ENCODE measurements at places on chromosomes 6 and 20.

DNA sequence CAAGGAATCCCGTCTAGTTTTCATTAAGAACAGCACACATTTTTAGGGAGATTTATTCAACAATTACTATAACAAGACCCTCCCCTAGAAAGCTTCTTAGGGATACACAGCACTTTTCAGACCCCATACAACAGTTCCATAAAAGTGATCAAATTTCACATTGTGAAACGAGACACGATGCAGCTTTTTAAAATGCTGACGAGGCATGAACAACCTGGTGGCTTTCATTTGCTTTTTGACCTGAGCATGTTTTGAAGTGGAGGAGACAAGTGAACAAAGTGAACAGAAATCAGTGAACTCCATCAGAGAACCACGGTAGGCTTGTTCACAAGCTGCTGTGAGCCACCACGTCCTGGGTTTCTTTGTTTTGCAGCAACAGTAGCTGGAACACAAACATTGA, 112.2 kb downstream of the PCSK2 start:
- no peak for DNase-seq

GRCh38 chr6:87122477-87122876, 27.6 kb upstream of the CGA start:
- DNase-seq: no peak

- DNase-seq: no peak
Measured at GRCh38 chr20:34001378-34001777, 7.7 kb downstream of the RALY start.

DNA sequence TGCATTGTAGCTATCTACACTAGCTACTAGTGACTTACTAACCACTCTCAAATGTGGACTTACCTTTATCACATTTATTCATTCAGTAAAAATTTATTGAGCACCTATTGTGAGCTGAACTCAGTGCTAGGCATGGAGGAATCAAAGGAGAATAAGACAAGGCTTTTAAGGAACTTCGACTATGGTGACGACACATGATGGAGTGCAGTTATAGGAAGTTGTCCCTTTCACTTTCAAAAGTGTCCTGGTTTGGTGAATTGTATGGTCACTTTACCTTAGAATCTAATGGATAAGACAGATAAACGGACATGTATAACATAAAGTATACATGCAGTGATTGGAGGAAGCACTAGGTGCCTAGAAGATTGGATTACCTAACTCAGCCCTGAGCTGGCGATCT, 4.3 kb downstream of the AKAP7 start:
- no peak for DNase-seq

DNA sequence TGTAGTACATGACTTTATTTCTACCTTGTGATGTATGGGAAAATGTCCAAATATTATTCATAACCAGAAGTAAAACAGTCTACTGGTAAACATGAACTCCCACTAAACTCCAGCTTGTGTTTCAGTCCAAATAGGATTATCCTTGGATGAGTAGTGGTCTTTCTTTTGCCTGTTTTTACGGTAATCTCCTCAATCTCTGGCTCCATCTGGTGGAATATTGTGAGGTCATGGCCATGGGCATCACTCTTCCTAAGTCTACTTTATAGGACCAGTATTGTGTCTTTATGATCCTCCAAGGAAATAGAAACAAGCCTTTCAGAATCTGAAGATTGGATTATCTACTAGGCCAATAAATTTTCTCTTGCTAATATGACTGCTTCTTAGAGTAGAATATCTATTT, 505.0 kb downstream of the BMP2 start:
- no peak for DNase-seq

DNA sequence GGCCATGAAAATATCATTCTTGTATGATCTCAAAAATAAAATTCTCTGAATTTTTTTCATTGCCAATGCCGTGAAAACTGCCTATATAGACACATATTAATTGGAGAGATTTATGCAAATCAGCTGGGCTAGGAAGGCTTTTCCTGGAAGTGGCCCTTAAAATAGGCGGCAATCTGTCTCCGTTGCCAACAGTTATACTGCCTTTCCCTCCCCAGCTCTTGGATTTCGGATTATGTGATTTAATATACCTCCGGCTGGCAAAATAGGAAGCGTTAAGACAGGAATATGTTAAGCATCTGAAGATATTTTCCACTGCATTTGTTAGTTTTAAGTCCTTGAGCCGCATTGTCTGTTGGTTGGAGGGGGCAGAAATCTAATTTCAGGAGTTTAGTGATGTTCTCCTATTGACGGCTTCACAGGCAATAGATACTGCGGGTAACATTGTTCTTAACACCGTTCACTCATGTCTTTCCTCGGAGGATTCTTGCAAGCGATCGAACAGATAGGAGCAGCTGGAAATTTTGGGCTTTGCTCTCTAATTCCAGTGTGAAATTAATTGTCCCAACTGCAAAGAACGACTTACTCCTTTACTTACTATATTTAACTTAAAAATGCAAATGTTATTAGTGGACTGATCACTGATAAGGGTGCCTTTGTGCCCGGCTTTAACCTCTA, 113.3 kb downstream of the LINC00237 start:
- DNase-seq: no peak

GRCh38 chr6:40523505-40524172, 63.5 kb downstream of the LRFN2 start:
- DNase-seq: no peak

- no peak for DNase-seq
Measured at GRCh38 chr6:36890112-36890663, 4.4 kb downstream of the C6orf89 start.

- no peak for DNase-seq
Measured at GRCh38 chr20:4068708-4069107, 53.4 kb upstream of the RNF24 start.

DNA sequence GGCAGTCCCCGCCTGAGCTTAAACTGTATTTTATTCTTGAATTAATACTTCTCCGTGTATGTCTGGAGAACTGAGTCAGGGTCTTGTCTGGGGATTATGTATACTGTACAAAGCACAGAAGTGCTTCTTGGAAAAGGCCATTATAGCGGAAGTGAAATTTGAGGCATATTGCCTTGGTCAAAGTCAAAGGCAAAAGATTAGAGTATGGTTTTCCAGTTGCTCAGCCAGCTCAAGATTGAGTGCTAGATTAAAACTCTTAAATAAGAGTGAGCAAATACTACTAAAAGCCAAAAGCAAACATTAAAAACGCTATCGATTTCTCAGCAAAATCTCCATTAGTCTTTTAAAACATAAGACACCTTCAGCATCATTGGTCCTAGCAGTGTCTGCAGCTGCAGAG, 207.7 kb upstream of the MAN1A1 start:
- no peak for DNase-seq

GRCh38 chr20:5949943-5950270, 426 bp downstream of the TRMT6 start:
- DNase-seq: no peak

Measured in stimulated activated naive CD4-positive, alpha-beta T cell treated with Interleukin-2 at 50 U/mL for 16 hours (primary cell).